Activated T-helper 9 cell treated with anti-CD3 and anti-CD28 coated beads, Interleukin-2, amount 50 U/mL, for 16 hours (primary cell): ENCODE measurements at places on chromosomes 7 and 10.

DNA sequence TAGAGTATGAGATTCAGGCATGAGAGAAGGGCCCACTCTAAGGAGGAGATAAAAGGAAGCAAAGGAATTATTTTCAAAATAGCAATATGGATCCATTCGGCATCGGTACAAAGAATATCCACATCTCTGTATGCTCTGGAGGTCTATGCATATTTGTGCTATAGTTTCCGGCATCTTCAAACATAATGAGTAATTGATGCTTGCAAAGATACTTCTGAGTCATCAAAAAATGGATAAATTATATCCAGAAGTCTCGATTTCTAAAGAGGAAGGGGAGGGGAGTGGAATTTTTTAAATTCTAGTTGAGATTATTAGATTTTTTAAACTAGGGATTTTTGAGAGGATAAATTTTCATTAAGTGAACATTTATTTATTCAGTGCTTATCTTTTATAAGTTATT lies 72.9 kb upstream of the KIAA1217 start:
- no peak for DNase-seq

- DNase-seq, result no peak
Observed at GRCh38 chr10:113953505-113954272, 90.0 kb upstream of the ADRB1 start.

DNA sequence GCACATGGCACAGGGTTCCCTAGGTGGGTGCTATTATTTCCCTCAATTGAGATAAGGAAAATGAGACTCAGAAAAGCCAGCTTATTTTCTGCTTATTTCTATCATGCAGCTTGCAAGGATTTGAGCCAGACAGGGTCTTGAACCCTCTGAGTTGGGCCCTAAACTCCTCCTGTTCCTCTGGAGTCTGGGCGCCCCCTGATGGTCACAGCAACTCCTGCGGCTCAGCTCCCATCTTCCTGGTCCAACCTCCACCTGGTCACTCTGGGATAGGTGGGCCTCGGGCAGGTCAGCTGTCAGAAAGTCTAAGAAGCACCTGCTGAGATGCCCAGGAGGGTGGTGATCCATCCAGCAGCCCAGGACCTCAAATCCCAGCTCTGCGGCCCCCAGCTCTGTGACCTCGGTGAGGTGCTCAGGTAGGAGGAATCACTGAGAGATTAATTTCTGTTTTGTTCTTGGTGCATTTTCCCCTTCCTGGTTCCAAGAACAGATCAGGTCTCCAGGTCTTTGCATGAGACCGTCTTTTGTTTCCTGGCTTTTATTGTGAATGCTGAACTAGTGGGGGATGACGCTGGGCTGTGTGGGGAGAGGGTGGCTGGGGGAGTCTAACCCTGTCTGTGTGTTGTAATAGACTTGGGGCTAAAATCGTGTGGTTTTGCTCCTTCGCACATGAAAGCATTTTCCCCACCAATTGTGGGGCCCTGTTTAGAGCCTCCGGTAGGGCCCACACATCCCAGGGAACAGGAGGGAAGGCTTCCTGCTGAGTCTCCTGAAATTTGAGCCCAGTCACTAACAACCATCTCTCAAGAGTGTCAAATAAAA lies 32.8 kb downstream of the TMEM130 start:
- no peak for DNase-seq

DNA sequence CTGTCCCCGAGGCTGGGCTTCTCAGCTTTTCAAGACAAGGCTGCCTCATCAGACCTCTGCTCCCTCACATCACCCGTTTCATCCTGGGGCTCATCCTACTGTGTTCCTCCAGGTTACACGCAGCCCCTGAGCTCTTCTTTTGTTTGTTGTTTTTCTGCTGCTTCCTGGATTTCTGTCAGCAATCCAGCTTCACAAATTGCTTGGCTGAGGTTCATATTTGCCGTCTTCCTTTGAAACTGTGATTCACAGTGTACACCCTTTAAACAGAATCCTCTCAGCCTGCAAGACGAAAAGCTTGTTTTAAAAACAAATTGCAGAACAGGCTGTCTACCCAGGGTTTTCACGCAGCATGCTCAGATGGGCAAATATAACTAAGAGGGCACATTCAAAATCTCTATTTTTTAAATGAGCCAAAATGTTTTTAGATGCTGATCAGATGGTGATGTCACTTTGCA lies 39.1 kb upstream of the PARD3 start:
- DNase-seq, result no peak

DNA sequence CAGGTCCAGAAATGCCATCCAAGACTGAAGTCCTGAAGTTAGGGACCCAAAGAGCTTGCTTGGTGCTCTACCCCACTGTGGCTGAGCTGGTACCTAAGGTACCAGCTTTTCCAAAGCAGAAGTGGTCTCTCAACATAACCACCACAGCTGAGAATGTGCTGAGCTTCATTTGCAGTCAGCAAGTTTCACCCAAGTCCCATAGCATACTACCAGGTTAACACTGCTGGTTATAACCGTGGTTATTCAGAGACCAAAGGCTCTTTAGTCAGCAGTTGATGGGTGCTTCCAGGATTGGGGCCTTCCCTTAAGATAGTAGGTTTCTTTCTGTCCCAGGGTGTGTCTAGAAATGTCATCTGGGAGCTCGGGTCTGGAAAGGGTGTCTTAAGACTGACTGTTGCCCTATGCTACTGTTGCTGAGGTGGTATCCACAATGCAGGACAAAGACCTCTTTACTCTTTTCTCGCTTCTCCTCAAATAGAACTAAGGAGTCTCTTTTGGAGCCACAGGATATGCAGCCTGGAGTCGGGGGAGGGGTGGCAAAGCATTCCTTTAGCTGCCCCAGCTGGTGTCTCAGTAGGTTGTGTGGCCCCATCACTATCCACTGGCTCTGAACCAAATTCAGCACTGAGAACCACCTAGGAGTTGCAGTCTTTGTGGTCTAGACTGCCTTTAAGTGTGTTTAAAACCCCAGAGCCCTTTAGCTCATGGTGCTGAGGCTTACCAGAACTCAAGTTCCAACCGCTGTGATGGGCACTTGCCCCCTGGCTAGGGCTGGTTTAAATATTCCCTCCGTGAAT lies 354.9 kb upstream of the SEMA3C start:
- no peak for DNase-seq

- DNase-seq, result no peak
Observed at GRCh38 chr10:97388152-97388551, 13.0 kb downstream of the RRP12 start.

DNA sequence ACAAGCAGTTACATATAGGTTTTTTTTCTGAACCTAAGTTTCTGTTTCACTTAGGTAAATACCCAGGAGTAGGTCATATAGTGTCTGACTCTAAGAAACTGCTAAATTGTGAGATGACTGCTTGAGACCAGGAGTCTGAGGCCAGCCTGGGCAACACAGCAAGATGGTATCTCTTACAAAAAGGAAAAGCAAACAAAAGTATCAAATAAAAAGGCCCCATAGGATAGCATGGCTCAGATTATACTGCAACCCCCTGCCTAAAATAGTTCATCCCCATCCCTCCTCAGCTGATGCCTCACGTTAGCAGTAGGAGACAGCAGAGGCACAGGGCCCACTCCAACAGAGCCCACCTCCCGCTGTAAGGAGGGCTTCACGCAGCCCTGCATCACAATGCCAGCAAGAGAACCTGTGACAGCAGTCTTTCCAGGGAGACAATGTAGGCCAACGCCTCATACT lies 90.3 kb downstream of the SRPK2 start:
- DNase-seq, result no peak

DNA sequence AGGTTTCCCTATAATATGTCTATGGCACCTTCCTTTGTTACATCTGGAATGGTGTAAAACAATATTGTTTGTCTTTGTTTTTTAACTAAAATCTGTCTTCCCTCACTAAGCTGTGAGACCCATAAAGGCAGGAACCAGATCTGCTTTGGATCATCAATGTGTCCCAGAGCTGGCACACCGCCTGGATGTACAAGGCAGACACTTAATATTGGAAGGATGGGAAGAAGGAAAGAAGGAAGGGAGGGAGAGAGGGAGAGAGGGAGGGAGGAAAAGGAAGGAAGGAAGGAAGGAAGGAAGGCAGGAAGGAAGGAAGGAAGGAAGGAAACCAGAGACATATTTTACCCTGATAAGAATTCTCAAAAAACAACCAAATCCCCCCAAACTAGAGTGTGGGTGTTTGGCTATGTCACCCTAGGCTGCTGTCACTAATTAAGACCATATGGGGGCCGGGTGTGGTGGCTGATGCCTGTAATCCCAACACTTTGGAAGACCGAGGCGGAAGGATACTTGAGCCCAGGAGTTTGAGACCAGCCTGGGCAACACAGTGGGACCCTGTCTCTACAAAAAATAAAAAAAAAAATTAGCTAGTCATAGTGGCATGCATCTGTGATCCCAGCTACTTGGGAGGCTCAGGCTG lies 59.6 kb downstream of the SH3PXD2A start:
- DNase-seq, result no peak

GRCh38 chr7:150560486-150560885 lies 6.7 kb upstream of the GIMAP4 start:
- no peak for DNase-seq

GRCh38 chr10:111556666-111557065 lies 479.8 kb downstream of the ADRA2A start:
- no peak for DNase-seq

GRCh38 chr10:43731486-43731885 lies 82.8 kb upstream of the ZNF32 start:
- no peak for DNase-seq

DNA sequence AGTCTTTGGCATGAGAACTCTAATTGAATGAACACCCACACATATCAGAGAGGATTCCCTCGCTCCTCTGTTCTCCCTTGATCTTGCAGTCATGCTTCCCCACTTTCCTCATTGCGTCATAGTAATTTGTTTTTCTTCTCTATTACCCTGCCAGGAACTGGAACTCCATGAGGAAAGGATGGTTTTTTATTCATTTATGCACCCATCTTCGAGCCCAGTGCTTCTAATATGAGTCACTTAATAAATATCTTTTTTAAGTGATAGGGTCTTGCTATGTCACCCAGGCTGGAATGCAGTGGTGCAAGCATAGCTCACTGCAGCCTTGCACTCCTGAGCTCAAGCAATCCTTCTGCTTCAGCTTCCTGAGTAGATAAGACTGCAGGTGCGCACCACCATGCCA lies 83.5 kb downstream of the OTUD1 start:
- no peak for DNase-seq

DNA sequence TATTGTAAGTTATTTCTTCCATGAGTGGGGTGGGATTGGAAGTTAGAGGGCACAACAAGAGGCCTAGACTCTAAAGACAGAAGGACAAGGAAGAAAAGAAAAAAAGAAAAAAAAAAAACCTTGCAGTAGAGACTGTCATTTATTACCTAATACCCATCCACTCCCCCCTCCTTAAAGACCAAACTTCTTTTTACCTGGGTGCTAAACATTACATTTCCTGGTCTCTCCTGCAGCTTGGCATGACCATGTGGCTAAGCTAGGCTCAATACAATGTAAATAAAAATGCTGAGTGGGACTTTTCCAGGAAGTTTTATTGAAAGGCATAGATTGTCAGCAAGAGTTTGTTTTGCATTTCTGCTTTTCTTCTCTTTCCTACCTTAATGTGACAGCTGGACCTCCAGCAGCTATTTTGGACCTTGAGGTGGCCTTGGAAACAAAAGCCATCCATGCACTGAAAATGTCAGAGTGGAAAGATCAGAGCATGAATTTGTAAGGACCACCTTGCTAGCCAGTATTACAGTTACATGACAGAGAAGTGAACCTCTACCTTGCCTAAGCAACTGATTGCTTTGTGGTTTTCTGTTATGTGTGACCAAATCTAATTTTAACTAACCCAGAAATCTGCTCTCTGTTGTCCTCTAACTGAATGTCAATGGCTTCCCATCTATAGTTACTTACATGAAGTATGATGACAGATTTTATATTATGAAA lies 81.3 kb upstream of the SFMBT2 start:
- no peak for DNase-seq
